ENCODE measurements at places on chromosomes 6 and 20. TPM values are rescaled to one million over a fixed set of nuclear protein-coding genes. Genes with fewer than 3 reads are reported as not detected.

The HLA-A gene
- total RNA-seq: 393 TPM

The ADIG gene
- total RNA-seq: not detected

The HCK gene
- 12.5 TPM for total RNA-seq

GRCh38 chr6:94289131-94289530, 869.8 kb upstream of the EPHA7 start:
- no peaks in the 10 kb centered on the region for H3K4me1 ChIP-seq
- no peaks in the 10 kb centered on the region for H3K36me3 ChIP-seq
- H3K27me3 ChIP-seq: no peaks in the 10 kb centered on the region
- H3K4me3 ChIP-seq: no peak overlapping the region

- H3K27me3 ChIP-seq: no peaks in the 10 kb centered on the region
- H3K4me1 ChIP-seq: no peaks in the 10 kb centered on the region
- DNase-seq: no peak
- H3K36me3 ChIP-seq: no peaks in the 10 kb centered on the region
These were observed 190.8 kb downstream of the GMDS start for GRCh38 chr6:2054516-2055067.

DNA sequence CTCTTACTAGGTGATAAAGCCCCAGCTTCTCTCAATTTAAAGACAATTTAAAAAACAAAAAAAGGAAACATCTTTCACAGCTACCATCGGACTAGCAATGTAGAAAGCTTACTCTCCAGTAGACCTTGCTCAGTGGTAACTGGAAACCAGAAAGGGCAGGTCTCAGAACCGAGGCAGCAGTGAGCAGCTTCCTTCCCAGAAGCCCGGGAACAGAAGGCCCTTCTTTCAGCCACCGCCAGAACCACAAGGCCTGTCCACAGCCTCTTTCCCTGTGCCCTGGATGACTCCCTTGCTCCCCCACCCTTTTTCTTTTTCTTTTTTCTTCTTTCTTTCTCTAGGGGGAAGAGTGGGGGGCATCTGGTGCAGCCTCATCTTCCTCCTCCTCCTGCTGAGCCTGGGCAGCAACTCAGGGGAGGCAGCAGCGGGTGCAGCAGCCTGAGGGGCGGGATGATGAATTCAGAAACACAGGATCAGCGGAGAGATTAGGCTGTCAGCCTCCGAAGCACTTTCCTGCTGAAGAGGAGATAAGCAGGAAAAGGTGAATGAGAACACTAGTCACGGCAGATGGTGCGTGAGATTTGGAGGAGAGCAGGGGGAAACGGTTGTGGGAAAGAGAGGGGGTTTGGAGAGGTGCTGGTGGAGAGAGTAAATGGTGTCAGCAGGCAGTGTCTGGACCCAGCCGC, 158.5 kb downstream of the ID4 start:
- H3K36me3 ChIP-seq: no peaks in the 10 kb centered on the region
- no peaks in the 10 kb centered on the region for H3K27me3 ChIP-seq
- no peak for DNase-seq
- no peak overlapping the region for H3K27ac ChIP-seq
- no peak overlapping the region for H3K4me3 ChIP-seq
- no peaks in the 10 kb centered on the region for H3K4me1 ChIP-seq

- H3K36me3 ChIP-seq: peaks cover 49% of the 10 kb centered on the region
- no peaks in the 10 kb centered on the region for H3K27me3 ChIP-seq
- no peak overlapping the region for H3K27ac ChIP-seq
- peaks cover 7% of the 10 kb centered on the region for H3K4me1 ChIP-seq
These were observed 3.5 kb downstream of the UQCC1 start for GRCh38 chr20:35408270-35408669.

GRCh38 chr6:78598966-78599365, 268.4 kb upstream of the IRAK1BP1 start:
- H3K4me1 ChIP-seq: no peaks in the 10 kb centered on the region
- no peak overlapping the region for H3K27ac ChIP-seq
- H3K27me3 ChIP-seq: no peaks in the 10 kb centered on the region
- no peaks in the 10 kb centered on the region for H3K36me3 ChIP-seq
- DNase-seq: no peak

DNA sequence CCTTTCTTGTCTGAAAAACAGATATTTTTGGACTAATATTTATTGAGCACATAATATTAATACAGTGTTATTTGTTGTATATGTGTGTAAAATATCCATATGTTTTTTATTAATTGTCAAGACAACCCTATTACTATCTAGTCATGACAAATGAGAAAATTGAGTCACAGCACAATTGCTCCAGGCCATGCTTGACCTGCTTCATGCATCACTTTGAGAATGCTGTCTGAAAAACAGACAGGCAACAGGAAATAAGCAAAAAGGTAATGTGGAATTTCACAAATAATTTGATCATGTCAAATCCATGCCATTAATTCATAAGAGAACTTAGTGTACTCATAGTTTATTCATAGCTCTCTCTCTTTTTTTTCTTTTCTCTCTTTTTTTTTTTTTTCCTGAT, 246.5 kb downstream of the RIMS1 start:
- H3K36me3 ChIP-seq: no peaks in the 10 kb centered on the region
- no peak overlapping the region for H3K27ac ChIP-seq
- no peak for DNase-seq
- H3K27me3 ChIP-seq: no peaks in the 10 kb centered on the region

DNA sequence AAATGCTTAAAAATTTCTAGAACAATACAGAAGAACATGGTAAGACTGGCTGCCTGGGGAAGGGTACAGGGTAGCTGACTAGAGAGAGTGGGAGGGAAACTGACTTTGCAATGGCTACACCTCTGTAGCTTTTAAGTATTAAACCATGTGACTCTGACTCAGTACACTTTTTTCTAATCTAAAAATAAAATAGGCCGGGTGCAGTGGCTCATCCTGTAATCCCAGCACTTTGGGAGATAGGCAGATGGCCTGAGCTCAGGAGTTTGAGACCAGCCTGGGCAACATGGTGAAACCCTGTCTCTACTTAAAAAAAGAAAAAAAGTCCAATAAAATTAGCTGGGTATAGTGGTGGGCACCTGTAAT, 18.5 kb downstream of the ATP9A start:
- no peaks in the 10 kb centered on the region for H3K36me3 ChIP-seq
- H3K4me1 ChIP-seq: no peaks in the 10 kb centered on the region
- H3K27ac ChIP-seq: peak overlapping the region; percentile 68
- no peak for DNase-seq

DNA sequence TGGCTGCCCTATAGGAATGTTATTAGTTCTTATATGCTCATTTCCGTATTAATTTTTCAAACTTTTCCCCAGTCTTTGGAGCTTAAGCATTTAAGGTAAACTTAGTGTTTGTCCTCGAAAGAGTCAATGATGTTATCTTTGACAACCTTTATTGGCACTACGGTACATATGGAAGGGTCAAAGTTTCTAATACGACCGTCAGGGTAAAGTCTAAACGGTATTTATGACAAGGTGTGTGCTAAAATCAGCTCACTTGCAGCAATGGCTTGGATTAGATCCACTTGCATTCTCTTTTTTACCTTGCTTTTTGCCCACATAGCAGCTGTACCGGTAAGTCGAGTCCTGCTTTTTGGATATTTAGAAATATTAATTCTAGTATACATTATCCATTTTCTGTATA, at the start of gene MEP1A:
Gene MEP1A, plus strand, starts transcription at position 252 of the 400 bp plus-strand sequence. Its CDS starts 10 bp downstream, at position 262.
- no peak for DNase-seq
- H3K27ac ChIP-seq: no peak within 1 kb of the TSS
- H3K27me3 ChIP-seq: no peaks in the 10 kb centered on the region

DNA sequence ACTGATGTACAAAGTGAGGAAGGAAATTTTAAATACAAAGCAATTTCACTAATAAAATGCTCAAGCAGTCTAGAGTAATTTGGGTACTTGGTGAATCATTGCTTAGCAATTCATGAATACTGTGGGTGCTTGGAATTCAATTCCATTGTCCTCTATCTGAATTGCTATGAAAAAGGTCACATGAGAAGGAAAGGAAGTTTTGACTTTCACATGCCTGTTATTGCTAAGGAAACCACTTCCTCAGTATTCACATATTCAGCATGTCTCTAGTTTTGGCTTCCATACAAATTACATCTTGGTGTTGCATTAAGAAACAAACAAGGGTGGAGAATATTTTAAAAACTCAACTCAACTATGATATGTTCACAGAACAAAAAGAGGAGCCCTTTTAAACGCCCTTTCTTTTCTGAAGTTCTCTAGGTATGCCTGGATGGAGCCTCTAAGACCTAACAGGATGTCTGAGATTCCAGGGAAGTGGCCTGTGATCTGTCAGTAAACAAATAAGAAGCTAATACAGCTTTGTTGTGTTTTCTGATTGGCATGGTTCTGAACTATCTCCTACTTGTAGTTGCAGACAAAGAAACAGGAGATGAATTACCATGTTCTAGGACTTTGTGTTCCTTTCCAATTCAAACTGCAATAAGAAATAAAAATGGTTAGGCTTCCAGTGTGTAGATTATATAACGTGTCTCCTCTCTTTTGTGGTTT, 190.4 kb downstream of the OGFRL1 start:
- peak overlapping the region; percentile 61 for H3K27ac ChIP-seq
- DNase-seq: no peak
- H3K4me3 ChIP-seq: no peak overlapping the region
- H3K27me3 ChIP-seq: no peaks in the 10 kb centered on the region
- peaks cover 16% of the 10 kb centered on the region for H3K4me1 ChIP-seq

DNA sequence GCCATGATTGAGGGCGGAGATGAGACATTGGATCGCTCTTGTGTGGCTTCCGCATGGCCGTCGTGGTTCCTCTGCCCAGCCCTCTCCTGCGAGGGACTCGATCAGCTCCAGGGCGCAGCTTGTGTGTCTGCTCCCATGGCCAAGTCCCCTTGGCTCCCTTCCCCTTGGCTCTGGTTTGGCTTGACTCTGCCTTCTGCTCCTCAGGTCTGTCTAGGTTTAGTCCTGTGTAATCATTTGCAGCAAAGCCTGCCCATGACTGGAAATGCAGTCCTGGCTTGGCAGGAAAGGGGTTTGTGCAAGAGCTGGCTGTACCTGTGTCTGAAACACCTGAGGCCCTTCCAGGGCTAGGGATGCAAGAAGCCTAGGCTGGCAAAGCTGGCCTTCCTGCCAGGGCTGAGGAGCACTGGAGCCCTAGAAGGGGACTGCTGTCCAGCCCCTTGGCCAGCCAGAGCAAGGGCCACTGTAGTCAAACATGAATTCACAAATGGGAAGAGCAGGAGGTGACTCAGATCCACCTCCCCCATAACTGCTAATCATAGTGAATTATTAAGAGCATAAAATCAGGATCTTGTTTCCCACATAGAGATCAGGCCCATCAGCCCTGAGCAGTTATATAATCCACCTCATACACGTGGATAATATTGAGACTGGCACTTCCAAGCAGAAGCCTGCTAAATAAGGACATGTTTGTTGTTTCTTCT, 196.8 kb downstream of the FARS2 start:
- H3K36me3 ChIP-seq: no peaks in the 10 kb centered on the region
- no peak overlapping the region for H3K4me3 ChIP-seq
- H3K4me1 ChIP-seq: no peaks in the 10 kb centered on the region
- H3K27me3 ChIP-seq: no peaks in the 10 kb centered on the region
- no peak for DNase-seq
- H3K27ac ChIP-seq: no peak overlapping the region

- peaks cover 16% of the 10 kb centered on the region for H3K27me3 ChIP-seq
- peak; percentile 78 for DNase-seq
- H3K36me3 ChIP-seq: no peaks in the 10 kb centered on the region
- no peak overlapping the region for H3K4me3 ChIP-seq
- no peak overlapping the region for H3K27ac ChIP-seq
These were observed 43.6 kb downstream of the C6orf15 start for GRCh38 chr6:31068669-31069340.

DNA sequence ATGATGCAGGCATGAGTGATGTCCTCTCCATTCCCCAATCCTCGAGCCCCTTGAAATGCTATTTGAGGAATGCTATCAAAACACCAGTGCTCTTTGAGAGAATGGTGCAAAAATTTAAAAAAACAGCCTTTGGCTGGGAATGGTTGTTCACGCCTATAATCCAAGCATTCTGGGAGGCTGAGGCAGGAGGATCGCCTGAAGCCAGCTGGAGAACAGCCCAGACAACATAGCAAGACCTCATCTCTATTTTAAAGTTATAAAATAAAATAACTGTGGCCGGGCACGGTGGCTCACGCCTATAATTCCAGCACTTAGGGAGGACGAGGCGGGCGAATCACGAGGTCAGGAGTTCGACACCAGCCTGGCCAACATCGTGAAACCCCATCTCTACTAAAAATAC, 4.2 kb upstream of the VARS1 start:
- no peaks in the 10 kb centered on the region for H3K27me3 ChIP-seq
- no peak for DNase-seq
- H3K36me3 ChIP-seq: no peaks in the 10 kb centered on the region
- no peak overlapping the region for H3K27ac ChIP-seq

GRCh38 chr6:35294308-35294945, 3.2 kb upstream of the DEF6 start:
- DNase-seq: peak; percentile 71
- no peaks in the 10 kb centered on the region for H3K27me3 ChIP-seq
- no peak overlapping the region for H3K27ac ChIP-seq
- no peak overlapping the region for H3K4me3 ChIP-seq

GRCh38 chr6:79226660-79227059, 7.8 kb downstream of the HMGN3 start:
- no peak for DNase-seq
- no peaks in the 10 kb centered on the region for H3K4me1 ChIP-seq
- H3K27ac ChIP-seq: no peak overlapping the region
- no peaks in the 10 kb centered on the region for H3K27me3 ChIP-seq
- H3K4me3 ChIP-seq: no peak overlapping the region

- peaks cover 6% of the 10 kb centered on the region for H3K4me1 ChIP-seq
- DNase-seq: no peak
- no peak overlapping the region for H3K4me3 ChIP-seq
- no peaks in the 10 kb centered on the region for H3K27me3 ChIP-seq
These were observed 163.1 kb downstream of the ISM1 start for GRCh38 chr20:13384132-13384531.

Data from sigmoid colon (tissue), 7 donors.